ENCODE measurements at places on chromosomes 6 and 20.
A peak's percentile ranks its signal among the peaks of the same experiment; 100 is the strongest.

- no peak for DNase-seq
Observed at GRCh38 chr20:52102126-52102525, 89.5 kb downstream of the ZFP64 start.

DNA sequence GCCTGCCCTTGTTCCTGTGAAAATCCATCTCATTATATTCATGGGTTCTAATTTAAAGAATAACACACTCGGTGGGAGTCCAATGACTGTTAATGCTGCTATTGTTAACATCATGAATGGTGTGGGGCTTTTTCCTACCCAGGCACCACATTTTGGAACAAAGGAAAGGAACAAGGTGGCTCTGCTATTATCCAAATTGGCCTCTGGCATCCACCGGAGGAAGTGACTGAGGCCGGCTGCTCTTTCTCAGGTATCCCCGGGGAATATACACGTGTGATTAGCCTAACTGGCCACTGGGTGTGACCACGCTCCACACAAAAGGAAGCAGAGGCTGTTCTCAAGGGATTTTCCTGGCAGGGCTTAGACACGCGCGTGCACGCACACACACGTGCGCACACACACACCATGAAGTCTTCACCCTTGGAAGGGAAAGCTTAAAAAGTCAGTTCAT, 601.2 kb upstream of the ARID1B start:
- peak; percentile 17 for DNase-seq

DNA sequence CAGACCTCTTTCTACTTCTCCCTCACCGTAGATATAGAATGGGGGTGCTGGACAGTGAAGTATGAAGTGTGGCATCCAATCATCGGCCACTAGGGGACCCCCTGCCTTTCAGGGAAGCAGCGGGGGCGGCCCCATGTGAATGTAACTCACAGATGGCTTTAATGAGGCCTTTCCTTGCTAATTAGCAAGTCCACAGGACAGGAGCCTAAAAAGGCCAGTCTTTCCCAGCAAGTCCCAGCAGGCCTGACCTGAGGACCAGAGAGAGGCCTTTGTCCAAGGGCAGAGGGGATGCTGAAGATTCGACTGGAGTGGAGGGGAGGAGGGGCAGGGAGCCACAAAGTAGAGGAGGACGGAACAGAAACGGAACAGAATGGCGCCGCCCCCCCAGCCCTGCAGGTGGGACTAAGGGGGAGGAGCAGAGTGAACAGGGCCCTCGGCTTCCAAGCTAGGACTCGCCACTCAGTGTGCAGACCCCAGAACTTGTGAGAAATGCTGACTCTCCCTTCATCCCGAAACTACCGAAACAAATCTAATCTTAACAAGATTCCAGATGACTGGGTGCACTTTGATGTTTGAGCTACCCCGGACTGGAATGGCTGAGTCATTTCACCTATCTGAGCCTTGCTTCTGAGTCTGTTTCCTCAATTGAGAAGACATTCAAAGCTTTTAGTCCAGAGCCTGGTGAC, 5.8 kb downstream of the C6orf132 start:
- no peak for DNase-seq

DNA sequence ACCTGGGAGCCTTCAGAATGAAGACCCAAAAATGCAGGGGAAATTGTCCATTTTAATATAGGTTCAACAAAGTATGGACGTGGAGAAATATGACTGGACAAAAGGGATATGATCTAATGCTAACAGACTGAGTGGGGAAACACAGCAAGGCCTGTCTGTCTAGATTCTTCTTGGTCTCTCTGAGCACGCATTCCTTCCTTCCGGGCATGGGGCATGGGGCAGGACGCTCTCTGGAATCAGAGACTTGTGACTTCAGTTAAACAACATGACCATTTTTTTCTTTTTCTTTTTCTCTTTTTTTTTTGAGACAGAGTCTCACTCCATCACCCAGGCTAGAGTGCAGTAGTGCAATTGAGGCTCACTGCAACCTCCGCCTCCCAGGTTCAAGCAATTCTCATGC, 31.9 kb downstream of the ZBTB2 start:
- no peak for DNase-seq

- DNase-seq = peak; percentile 59
Observed at GRCh38 chr20:16708602-16709001, 21.2 kb upstream of the SNRPB2 start.

DNA sequence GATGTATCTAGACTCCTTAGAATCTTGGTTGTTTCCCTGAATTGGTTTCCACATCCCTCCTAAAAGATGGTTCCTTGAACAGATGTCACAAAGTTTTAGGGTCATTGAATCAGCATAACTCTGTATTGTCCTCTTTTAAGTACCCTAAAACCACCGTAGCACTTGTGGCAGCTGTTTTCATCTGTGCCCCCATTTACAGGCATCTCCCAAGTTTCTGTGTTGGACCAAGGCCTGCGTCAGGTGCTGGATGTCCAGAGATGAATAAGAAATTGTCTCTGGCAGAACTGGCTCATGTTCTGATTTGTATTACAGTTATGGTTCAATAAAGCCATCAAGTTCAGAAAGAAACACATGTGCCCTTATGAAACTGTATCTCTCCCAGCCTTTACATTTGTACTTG, 48.3 kb downstream of the CTNNBL1 start:
- no peak for DNase-seq

GRCh38 chr6:6943421-6943820, 164.3 kb upstream of the RREB1 start:
- DNase-seq = no peak

DNA sequence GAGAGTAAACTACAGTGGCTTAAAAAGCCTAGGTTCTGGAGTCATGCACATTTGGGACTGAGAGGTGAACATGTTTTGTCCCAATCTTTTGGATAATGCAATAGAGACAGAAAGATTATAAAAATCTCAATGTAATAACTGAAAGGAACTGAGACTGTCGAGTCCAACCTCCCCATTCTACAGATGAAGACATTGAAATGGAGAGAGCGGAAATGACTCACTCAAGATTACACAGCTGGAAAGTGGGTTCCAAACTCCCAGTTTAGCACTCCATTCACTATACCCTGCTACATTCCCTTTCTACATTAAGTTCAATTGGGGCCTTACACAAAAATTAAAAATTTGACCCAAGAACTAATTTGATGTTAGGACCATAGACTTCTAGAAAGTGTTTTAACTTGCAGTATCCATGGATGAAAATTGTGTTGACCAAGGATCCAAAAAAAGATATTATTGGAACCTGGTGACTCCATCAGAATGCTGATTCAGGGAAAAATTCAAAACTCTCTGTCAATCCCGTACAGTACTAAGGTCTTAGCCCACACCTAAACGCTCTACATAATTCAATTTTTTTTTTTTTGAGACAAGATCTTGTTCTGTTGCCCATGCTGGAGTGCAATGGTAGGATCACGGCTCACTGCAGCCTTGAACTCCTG, 1.5 kb upstream of the ILRUN start:
- DNase-seq = no peak

GRCh38 chr6:13710552-13711323, 897 bp downstream of the RANBP9 start:
- DNase-seq = peak; percentile 52

- DNase-seq = no peak
Observed at GRCh38 chr20:35017099-35017835, 61.6 kb downstream of the MYH7B start.

GRCh38 chr6:34189806-34190503, 44.1 kb upstream of the GRM4 start:
- no peak for DNase-seq

- DNase-seq = no peak
Observed at GRCh38 chr6:100228437-100228833, 234.4 kb upstream of the MCHR2 start.

DNA sequence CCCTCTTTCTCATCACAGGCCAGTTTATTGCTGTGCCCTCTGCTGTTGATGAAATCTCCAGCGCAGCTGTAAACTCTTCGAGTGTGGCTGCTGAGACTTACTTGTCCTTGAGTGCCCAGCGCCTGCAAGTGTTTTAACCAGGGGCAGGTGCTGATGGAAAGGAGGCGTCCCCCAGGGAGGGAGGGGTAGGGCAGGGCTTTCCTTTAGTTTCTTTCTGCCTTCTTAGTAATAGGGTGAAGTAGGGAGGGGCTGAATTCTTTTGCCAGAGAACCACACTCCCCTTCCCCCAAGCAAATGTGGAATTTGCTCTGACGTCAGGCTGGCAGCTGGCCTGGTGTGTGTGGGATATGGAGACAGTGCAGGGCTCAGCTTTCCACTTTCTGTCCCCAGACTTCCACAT, 61.2 kb downstream of the IGF2R start:
- peak; percentile 52 for DNase-seq

- DNase-seq = no peak
Observed at GRCh38 chr20:38179846-38180245, 14.8 kb upstream of the TGM2 start.

- DNase-seq = no peak
Observed at GRCh38 chr6:170106906-170107525, 183.9 kb downstream of the DLL1 start.

DNA sequence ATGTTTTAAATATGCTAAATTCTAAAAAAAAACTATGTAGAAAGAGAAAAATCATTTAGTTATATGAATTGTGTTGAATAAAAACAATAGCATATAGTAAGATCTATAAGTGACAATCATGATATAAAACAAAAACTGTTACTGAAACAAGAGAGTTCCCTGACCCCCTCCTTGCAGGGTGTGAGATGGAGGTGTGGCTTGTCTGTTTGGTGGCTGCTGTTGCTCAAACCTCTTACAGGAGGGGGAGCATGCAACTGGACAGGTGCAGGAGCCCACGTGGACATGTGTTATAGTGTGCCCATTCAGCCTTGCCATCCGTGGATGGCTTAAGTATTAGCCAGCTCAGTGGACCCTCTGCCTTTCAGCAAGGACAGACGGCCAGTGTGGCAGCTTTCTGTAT, 206.7 kb downstream of the MOXD1 start:
- DNase-seq = no peak

DNA sequence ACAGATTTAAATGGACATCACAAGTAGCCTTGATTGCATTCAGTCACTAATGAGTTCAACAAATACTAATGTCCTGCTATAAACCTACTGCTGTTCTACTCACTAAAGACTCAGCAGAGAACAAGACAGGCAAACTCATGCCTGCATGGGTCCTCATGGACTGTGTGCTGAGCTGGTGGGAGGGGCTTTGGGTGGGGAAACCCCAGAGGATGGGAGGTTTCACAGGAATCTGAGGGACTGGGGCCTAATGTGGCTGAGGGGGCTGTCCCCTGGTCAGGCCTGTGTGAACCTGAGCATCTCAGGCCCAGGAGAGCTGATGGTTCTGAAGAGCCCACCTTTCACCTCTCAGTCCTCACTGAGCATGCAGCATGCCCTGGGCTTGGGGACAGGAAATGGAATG, 1.4 kb downstream of the CST8 start:
- no peak for DNase-seq

DNA sequence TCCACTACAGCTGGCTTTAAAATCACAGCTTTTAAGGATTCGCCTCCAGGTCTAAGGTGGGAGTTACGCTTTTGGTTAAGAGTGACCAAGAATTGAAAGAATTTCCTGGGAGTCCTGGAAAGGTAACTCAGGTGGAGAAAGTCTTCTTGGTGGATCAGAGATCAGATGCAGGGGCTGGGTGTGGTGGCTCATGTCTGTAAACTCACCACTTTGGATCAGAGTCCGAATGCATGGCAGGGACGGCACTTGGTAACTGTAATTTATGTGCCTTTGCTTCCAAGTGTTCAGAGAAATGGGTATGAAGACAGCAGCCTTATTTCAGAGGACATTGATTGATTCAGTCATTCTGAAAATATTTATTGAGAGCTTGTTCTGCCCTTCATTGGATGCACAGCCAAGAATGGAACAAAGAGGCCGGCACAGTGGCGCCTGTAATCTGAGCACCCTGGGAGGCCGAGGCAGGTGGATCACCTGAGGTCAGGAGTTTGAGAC, 18.0 kb upstream of the JARID2 start:
- no peak for DNase-seq

DNA sequence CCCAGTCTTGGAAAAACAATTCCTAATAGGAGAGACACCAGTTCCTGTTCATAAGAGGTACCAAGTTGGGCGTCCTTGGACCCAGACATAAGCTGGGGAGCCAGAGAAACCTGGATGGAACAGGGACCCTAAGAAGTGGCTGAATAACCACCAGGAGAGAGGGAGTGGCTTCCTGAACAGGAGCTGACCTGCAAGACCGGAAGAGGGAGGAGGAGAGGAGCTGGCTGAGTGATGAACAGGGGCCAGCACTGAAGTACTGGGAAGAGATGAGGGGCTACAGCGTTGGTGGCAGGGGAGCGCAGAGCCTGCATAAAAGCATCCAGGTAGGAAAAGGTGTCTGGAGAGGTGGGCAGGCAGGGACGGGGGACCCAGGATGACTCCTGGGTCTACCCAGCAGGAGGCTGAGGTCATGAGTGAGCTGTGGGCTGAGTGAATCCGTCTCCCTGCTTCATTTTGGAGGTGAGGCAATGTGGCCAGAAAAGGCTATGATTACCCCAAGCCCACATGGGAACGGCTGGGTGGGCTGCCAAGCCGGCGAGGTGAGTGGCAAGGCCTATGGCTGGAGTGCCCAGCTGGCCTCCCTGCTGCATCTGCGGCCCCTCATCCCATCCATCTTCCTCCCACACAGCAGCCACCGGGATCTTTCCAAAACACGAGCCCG, 34.4 kb upstream of the ZFAND3 start:
- DNase-seq = no peak
